ENCODE measurements at places on chromosomes 16 and 17.

GRCh38 chr17:39238311-39238972, 12.7 kb upstream of the STAC2 start:
- peak; percentile 75 for DNase-seq

DNA sequence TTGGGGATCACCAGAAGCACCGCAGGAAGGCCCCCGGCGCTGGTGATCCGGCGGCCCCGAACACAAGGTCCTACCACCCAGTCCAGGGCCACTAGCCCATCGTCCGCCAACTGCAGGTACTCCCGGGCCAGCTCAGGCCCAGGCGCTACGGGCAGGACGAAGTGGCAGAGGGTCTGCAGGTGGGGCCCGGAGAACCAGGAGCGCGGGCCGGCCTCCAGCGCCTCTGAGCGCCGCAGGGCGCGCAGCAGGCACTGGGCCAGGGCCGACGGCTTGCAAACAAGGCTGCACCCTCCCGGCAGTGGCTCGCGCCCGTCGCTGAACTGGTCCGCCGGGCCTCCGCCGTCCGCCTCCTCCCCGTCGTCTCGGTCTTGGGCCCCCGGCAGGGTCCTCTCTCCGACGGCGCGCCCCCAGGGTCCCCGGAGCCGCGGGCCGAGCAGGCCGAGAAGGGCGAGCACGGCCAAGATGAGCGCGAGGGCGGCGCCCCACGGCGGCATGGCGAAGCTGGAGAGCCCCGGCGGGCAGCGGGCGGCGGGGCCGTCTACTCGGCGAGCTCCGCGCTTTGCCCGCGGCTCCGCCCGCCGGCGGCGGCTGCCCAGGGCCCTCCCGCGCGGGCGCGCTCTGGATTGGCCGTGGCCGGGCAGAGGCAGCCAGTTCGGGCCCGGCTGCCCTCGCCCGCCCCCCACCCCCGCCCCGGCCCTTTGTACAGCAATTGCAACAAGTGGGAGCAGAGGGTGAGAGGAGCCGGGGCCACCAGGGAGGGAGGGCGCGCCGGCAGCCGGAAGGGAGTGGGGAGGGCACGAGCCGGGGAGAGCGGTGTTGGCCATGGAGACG, at the start of gene ABHD15:
ABHD15 (minus strand) TSS at position 565 of the 831 bp plus-strand sequence; CDS start at position 494, 71 bp downstream.
- DNase-seq: peak; percentile 84

GRCh38 chr16:31084584-31085302, 4.0 kb downstream of the PRSS53 start:
- DNase-seq: no peak

- no peak for DNase-seq
Observed at GRCh38 chr17:34366010-34366409, 3.0 kb upstream of the CCL1 start.

DNA sequence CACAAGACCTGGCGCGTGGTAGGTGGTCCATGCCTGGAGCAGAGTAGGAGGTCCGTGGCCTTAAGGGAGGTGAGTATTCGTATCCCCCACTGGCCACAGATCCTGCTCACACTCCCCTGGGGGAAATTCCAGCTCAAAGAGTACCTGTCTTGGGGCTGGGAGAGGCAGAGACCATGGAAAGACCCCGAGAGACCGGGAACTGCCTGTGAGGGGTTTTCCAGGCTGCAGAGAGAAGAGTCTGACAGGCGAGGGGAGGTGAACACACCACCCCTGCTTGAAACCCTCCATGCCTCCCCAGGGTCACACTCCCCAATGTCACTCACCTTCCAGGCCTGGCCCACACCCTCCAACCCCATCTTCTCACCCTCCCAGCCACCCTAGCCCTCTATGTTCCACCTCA, 12.6 kb upstream of the SNN start:
- DNase-seq: no peak

DNA sequence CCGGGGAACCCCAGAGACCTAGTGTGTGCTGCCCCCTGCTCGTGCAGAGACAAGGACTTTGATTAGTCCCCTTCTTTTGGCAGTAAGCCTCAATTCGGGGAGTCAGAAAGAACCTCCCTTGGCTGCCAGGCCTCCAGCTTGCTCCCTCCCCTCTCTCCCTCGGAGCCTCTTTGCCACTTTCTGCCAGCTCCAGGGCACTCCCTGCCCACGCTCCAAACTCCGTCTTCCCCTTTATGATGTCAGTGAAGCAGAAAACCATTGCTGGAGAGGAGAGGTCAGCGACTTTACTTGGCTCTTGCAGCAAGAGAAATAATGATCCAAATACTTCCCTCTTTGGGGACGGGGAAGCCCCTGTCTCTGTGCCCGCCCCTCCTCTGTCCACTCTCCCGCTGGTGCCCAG, 28.1 kb downstream of the TTYH2 start:
- no peak for DNase-seq

DNA sequence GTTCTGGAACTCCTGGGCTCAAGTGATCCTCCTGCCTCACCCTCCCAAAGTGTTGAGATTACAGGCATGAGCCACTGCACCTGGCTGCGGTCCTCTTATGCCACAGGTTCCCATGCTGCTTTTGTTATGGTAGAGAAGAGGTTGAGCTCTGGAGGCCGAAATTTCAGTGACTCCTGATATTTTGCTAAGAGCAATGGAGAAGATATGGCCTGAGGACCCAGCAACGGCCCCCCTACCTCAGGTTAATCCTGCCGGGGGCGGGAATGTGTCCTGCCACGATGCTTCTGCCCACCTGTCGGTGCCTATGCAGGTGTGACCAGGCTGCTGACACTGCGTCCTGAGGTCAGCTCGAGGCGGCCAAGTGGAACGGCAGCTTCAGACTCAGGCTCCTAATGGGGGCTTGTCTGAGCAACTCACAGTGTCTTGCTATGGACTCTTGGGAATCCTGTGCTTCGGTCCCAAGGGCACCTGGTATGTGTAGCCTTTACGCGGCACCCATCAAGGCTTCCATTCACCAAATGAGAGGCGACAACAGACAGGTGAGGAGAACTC, 7.6 kb upstream of the SEC14L1 start:
- DNase-seq: no peak

DNA sequence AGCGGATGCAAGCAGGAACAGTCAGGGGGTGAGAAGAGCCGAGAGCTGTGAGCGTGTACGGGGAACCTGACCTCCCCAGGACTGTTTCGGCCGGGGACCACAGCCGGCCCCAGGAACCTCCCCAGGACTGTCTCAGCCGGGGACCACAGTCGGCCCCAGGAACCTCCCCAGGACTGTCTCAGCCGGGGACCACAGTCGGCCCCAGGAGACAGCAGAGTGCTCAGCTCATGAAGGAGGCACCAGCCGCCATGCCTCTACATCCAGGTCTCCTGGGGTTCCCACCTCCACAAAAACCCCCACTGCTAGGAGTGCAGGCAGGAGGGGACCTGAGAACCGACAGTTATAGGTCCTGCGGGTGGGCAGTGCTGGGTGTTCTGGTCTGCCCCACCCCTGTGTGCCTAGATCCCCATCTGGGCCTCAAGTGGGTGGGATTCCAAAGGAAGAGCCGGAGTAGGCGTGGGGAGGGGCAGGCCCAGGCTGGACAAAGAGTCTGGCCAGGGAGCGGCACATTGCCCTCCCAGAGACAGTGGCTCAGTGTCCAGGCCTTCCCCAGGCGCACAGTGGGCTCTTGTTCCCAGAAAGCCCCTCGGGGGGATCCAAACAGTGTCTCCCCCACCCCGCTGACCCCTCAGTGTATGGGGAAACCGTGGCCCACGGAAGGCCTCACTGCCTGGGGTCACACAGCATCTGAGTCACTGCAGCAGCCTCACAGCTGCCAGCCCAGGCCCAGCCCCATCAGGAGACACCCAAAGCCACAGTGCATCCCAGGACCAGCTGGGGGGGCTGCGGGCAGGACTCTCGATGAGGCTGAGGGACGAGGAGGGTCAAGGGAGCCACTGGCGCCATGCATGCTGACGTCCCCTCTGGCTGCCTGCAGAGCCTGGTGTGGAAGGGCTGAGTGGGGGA, 4.3 kb downstream of the RHBDF1 start:
- no peak for DNase-seq

GRCh38 chr16:70694868-70695218, 9.0 kb upstream of the MTSS2 start:
- no peak for DNase-seq

DNA sequence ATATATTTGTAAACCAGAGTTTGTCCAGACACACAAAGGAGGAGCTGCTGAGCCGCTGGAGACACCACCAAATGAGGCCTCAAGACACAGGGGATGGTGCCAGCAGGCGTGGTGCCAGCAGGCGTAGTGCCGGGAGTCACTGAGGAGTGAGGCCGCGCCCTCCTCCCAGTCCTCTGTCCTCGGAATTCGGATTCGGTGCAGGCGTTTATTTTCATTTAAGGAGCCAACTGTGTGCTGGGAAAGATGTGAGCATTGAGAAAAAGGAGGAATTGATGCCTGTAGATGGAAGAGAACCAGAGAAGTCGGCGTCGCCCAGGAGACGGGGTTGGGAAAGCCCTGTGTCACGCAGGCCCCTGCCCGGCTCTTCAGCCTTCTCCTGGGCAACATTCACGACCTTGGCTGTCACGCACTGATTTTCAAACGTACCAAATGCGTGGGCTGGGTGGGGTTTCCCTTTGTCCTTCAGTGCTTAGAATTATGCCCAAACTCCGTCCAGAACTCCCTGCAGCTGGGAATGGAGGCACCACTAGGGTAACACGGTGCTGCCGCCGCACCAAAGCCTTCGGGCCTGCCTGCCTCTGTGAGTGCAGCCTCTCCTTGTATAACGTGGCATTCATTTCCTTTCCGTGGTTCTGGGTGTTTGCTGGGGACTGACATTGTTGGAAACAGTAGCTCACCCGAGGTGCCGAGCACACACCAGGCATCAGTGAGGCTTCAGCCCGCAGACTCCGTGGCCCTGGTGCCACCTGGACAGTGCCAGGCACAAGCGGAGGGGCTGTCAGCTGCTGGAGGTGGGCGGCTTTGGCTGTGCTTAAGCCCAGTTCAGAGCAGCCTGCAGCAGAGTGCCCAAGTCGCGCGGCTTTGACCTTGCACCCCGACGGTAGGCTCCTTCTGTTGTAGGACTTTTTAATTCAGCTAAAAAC, 49.0 kb upstream of the CHMP6 start:
- DNase-seq: no peak

- no peak for DNase-seq
Observed at GRCh38 chr17:31462261-31462660, 70.8 kb downstream of the RAB11FIP4 start.

GRCh38 chr17:43779145-43780125, 658 bp upstream of the DUSP3 start:
- no peak for DNase-seq

GRCh38 chr17:79899584-79899983, 60.3 kb upstream of the CBX4 start:
- no peak for DNase-seq

DNA sequence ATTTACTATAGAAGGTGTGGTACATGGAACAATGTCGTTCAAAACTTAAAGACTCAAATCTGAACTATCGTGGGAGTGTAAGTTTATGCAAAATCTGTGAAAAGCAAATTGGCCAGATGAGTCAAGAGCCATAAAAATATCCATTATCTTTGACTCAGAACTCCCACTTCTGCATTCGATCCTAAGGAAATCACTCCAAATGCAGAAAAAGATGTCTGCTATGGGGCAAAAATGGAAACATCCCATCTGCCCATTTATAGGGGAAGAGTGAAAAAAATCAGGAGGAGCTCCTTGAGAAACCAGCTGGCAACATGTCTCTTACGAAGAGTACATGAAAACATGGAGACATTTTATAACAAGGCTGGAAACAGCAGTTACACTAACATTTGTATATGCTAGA, 43.6 kb upstream of the CCDC182 start:
- no peak for DNase-seq

DNA sequence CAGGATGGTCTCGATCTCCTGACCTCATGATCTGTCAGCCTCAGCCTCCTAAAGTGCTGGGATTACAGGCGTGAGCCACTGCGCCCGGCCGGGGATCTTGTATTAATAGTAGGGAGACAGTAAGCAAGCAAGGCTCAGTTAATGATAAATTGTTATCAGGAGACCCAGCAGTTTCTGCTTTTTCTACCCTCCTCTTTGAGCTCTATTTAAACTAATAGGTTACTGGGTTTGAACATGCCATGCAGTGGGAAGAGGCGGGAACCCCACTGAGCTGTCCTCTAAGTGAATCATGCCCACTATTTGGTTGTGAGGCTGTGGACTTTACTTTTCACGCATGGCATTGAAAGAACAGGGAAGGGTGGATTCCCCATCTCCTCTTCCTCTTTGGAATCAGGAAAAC, 223.9 kb downstream of the WWOX start:
- no peak for DNase-seq

- no peak for DNase-seq
Observed at GRCh38 chr17:50863221-50863843, 2.8 kb downstream of the TOB1 start.

DNA sequence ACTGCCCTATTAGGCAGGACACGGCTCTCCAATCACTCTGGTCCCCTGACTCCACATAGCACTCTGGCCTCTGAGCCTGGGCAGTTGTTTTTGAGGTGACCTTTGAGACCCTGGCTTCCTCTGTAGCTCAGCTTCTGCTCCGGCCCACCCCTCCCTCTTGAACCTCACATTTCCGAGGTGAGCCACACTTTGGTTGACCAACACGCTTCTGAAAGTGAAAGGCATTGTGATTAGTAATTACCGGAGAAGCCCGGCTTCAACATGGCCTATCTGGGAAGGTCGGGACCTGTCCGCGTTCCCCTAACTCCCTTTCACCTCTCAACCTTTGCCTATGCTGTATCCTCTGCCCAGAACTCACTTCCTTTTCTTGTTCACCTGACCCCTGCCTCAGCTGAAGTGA, 10.3 kb upstream of the ITGAX start:
- no peak for DNase-seq

- peak; percentile 74 for DNase-seq
Observed at GRCh38 chr17:83080858-83081683, 1.7 kb downstream of the METRNL start.

All from activated CD8-positive, alpha-beta memory T cell treated with anti-CD3 and anti-CD28 coated beads, Interleukin-2, amount 50 U/mL, for 48 hours (primary cell).